ENCODE measurements at places on chromosomes 12 and 14. TPM values are rescaled to one million over a fixed set of nuclear protein-coding genes. Genes with fewer than 3 reads are reported as not detected.

ASCL1 gene
- 0.22 TPM for polyA plus RNA-seq

GRCh38 chr14:77910506-77910905 lies 110.6 kb downstream of the ADCK1 start:
- DNase-seq, result no peak

GRCh38 chr12:45732936-45733335 lies 3.4 kb downstream of the ARID2 start:
- no peak for DNase-seq

DNA sequence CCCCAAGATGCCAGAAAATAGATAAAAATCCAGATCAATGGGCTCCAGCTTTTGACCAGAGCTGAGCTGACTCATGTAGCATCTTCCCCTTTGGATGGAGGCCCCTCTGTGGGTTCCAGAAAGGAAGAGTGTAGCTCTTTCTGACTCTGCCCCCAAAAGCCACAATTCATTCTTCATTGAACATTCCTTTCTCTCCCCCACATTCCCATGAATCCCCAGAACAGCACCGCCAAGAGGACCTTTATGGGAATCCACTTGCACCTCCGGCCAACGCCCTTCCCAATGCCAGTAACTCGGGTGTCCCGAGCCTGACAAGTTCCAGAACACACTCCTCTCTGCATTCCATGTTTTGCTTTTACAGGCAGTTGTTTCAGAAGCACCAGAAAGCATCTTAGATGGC lies 210.6 kb upstream of the DIO3 start:
- no peak for DNase-seq

DNA sequence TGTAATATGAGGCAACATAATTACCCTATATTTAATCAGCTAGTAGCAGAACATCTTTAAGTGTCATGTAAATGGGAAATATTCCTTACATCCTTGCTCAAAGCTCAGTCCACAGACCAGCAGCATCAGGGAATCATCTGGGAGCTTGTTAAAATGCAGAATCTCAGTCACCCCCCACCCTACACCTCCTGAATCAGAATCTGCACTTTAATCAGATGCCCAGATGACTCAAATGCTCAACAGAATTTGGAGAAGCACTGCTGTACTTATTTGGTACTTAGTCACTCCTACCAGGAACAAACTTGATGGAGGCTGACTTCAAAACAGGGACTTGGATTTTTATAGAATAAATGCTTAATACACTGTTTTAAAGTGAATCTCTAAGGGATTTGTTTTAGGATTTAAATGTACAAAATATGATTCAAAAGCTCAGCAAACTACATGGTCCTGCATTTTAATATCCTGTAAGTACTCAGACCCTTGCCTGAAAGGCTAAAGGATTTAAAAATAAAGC lies 96.5 kb downstream of the ARMH4 start:
- DNase-seq, result no peak
